ENCODE measurements at places on chromosomes 6 and 20.

DNA sequence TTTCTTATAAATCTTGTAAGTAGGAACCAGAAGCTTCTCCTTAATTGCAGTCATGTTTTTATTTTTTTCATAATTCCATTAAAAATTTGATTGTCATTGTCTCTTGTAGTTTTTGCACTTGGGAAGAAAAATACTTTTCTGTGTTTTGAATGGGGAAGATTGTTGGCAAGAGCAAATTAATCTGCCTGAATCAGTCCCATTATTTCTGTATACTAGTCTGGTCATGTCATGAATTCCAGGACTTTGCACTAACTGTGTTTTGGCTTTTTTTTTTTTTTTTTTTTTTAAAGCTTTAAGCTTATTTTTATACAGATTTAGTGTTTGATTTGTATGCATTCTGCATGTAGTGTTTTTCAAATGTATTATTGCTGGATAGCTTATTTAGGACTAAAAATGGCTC is 47.6 kb downstream of the RALGAPB start:
- DNase-seq, result no peak
- no peaks in the 10 kb centered on the region for H3K4me1 ChIP-seq
- no peak overlapping the region for H3K4me3 ChIP-seq
- no peak overlapping the region for H3K27ac ChIP-seq
- H3K27me3 ChIP-seq, result no peaks in the 10 kb centered on the region
- peaks cover 1% of the 10 kb centered on the region for H3K36me3 ChIP-seq

DNA sequence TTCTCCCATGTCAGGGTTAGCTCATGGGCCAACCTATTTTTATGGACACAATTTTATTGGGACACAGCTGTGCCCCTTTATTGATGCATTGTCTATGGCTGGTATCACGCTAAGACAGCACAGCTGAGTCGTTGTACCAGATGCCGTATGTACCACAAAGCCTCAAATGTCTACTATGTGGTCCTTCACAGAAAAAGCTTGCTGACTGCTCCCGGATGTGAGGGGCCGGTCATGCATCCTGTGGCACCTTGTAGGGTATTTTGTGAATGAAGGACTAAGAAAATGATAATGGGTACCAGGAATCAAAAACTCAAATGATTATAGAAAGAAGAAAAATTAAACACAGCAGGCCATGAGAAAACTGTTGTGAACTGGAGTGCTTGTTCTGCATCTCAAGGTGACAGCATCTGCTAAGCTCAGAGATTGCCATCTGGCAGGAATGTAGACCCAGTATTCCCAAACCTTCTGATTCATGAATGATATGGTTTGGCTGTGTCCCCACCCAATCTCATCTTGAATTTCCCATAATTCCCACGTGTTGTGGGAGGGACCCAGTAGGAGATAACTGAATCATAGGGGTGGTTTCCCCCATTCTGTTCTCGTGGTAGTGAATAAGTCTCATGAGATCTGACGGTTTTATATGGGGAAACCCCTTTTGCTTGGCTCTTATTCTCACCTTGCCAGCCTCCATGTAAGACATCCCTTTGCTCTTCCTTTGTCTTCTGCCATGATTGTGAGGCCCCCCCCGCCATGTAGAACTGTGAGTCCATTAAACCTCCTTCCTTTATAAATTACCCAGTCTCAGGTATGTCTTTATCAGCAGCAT is 248.5 kb downstream of the TSHZ2 start:
- H3K27me3 ChIP-seq, result no peaks in the 10 kb centered on the region
- no peak for DNase-seq
- H3K27ac ChIP-seq, result no peak overlapping the region
- 0 out of 2 replicates have a peak, but pooled peaks cover 6% of the 10 kb centered on the region for H3K4me1 ChIP-seq
- H3K4me3 ChIP-seq, result no peak overlapping the region

- no peaks in the 10 kb centered on the region for H3K27me3 ChIP-seq
- peaks cover 14% of the 10 kb centered on the region for H3K36me3 ChIP-seq
- DNase-seq, result no peak
- H3K4me3 ChIP-seq, result no peak overlapping the region
- H3K4me1 ChIP-seq, result no peaks in the 10 kb centered on the region
- no peak overlapping the region for H3K27ac ChIP-seq
Measured at GRCh38 chr6:169542491-169542890, 159.3 kb downstream of the WDR27 start.

DNA sequence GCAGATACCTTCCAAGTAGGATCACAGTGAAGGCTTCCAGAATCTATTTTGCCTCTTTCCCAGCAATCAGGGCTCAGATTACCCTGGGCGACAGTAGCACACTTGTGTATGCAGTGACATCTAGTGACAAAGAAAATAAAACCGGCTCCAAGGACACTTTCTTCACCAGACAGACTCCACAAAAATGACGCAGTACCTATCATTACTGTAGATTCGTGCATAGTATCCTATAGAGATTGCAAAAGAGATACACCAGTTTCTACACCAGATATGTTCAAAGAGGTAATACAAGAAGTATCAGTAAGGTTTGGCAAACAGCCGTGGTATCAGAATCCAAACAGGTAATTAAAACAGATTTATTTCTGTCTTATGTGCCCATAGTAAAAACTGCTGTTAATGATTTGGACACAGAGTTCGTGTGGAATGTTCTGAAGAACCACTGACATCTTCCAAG is 600.4 kb upstream of the JAG1 start:
- H3K27me3 ChIP-seq, result no peaks in the 10 kb centered on the region
- H3K4me3 ChIP-seq, result no peak overlapping the region
- no peak overlapping the region for H3K27ac ChIP-seq
- peaks cover 2% of the 10 kb centered on the region for H3K4me1 ChIP-seq

- no peaks in the 10 kb centered on the region for H3K4me1 ChIP-seq
- no peak for DNase-seq
- H3K4me3 ChIP-seq, result no peak overlapping the region
- no peaks in the 10 kb centered on the region for H3K36me3 ChIP-seq
- H3K27ac ChIP-seq, result no peak overlapping the region
Measured at GRCh38 chr20:39985271-39985827, 703.7 kb downstream of the MAFB start.

DNA sequence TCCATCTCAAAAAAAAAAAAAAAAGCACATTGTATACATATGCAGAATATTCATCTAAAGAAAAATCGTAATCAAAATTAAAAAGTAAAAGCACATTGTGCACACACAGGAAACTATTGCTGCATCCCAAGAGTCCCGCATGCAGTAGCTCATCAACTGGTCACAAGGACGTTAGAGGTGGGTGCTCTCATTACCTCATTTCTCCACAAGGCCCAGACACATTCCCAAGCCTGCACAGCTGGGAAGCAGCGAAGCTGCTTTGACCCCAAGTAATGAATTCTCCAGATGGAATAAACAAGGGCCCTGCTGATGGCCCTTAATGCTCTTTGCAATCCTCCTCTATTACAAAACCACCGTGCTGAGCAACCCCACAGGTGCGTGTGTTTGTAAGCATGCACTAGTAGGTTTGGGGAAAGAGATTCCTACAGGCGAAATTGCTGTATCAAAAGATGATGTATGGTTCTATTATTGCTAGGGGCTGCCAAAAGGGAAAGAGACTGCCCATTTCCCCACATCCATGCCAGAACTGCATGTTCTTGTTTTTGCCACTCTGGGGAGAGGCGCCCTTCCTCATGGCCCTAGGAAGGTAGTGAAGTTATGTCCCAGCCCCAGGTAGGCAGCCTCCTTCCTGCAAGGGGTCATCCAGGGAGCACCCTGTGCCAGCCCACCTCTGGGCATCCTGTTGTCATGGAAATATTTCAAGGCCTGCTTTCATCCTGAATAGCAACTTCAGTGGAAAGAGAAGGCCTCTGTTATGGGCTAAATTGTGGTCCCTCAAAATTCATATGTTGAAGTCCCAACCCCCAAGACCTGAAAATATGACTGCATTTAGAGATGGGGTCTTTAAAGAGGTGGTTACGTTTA is 34.6 kb upstream of the PTGIS start:
- H3K36me3 ChIP-seq, result no peaks in the 10 kb centered on the region
- no peak for DNase-seq
- H3K27ac ChIP-seq, result no peak overlapping the region
- no peaks in the 10 kb centered on the region for H3K27me3 ChIP-seq

DNA sequence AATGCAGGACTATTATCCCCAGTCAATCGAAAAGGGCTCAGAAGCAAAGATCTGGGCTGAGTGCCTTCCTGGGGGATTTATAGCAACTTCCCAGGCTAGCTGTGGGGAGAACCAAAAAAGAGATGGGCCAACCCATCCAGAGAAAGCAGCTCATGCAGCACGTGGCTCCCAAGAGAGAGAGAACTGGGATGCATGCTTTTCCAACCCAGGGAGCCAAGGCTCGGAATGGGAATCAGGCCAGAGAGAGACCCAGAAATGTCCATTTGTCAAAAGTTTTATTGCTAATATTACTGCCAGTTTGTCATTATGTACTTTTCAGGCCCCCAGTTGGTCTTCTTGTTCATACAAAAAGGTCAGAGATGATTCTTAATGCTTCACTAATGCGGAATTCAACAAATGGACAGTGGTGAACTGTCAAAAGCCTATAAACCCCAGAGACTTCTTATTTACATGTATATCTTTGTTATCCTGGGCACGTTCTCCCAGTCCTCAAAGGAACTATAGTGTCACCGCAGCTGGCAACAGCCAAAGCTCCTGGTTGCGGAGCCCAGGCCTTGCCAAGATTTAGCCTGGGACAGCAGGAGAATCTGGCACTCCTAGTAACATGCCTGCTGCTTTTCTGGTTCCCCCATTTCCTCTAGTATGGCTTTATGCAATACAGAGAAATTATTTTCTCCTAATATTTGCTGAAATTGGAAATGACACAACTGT is 139.1 kb upstream of the POU3F2 start:
- H3K4me3 ChIP-seq, result no peak overlapping the region
- DNase-seq, result no peak
- H3K27ac ChIP-seq, result no peak overlapping the region

GRCh38 chr6:43768506-43768860 is 1.5 kb upstream of the VEGFA start:
- H3K4me1 ChIP-seq, result peaks cover 5% of the 10 kb centered on the region
- no peaks in the 10 kb centered on the region for H3K36me3 ChIP-seq
- no peaks in the 10 kb centered on the region for H3K27me3 ChIP-seq
- no peak for DNase-seq

DNA sequence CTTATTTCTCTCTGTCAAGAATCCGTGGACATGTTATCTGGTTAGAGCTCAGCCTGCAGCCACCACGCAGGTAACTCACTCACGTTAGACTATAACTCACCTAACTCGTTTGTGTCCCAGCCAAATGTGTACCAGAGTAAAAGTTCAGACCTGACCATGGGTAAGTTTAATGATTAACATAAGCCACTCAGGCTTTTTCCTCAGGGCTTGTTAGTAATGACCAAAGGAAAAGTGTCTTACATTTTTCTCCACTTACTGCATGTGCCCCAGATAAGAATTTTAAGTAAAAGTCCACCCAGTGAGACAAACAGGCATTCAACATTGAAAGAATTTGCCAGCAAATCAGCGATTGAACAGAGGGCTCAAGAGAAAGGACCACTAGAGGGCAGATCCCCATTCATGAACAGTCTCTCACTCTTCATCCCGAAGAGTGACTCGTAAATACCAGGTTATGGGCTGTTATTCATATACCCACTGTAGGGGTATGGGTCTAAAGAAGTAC is at the start of gene PKHD1:
TSS of gene PKHD1 (minus strand) at position 116 of the 502 bp plus-strand sequence. CDS start 2,680 bp downstream, outside the sequence.
- no peak within 1 kb of the TSS for H3K27ac ChIP-seq
- H3K4me1 ChIP-seq, result no peaks in the 10 kb centered on the region
- DNase-seq, result no peak
- H3K4me3 ChIP-seq, result no peak within 1 kb of the TSS

GRCh38 chr6:109184638-109185037 is 89.3 kb downstream of the CEP57L1 start:
- DNase-seq, result no peak
- H3K4me3 ChIP-seq, result no peak overlapping the region
- no peaks in the 10 kb centered on the region for H3K4me1 ChIP-seq
- H3K36me3 ChIP-seq, result no peaks in the 10 kb centered on the region
- no peaks in the 10 kb centered on the region for H3K27me3 ChIP-seq

- H3K4me3 ChIP-seq, result no peak overlapping the region
- no peaks in the 10 kb centered on the region for H3K4me1 ChIP-seq
- H3K27ac ChIP-seq, result no peak overlapping the region
- peaks cover 86% of the 10 kb centered on the region for H3K36me3 ChIP-seq
Measured at GRCh38 chr20:56383334-56383733, 8.7 kb downstream of the AURKA start.

DNA sequence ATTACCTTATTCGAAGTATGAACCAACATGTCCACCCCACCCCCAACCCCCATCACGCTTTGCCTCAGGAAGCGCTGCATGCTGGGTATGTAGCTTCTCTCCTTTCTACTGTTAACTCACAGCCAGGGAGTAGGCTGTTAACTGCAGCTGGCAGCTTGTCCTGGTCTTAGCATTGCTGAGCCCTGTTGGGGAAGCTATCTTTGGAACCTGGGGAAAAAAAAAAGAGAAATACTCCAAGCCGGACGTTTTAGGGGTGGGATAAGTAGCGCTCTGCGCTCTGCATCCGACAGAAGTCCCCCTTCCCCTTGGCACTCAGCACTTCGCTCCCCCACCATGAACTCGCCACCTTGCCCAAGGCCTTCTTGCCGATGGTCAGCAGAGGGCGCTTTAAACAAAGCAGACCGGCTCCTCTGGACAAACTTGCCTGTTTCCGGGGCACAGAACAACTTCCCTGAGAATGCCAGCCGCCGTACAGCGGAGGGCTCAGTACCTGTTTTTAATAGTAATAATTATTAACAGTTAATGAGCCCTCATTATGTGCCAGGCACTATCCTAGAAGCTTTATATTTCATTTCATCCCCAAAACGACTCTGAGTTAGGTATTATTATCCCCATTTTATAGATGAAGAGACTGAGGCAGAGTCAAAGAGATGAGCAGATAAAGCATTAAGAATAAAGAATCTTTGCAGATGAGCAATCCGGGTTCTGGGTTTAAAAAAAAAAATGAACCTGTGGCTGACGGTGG is 35.2 kb upstream of the MDFI start:
- H3K27ac ChIP-seq, result no peak overlapping the region
- H3K4me3 ChIP-seq, result peak overlapping the region; percentile 73
- no peaks in the 10 kb centered on the region for H3K4me1 ChIP-seq

GRCh38 chr6:111101987-111102386 is 14.7 kb downstream of the SLC16A10 start:
- H3K36me3 ChIP-seq, result peaks cover 8% of the 10 kb centered on the region
- no peak overlapping the region for H3K27ac ChIP-seq
- no peak overlapping the region for H3K4me3 ChIP-seq
- H3K27me3 ChIP-seq, result no peaks in the 10 kb centered on the region
- H3K4me1 ChIP-seq, result no peaks in the 10 kb centered on the region

DNA sequence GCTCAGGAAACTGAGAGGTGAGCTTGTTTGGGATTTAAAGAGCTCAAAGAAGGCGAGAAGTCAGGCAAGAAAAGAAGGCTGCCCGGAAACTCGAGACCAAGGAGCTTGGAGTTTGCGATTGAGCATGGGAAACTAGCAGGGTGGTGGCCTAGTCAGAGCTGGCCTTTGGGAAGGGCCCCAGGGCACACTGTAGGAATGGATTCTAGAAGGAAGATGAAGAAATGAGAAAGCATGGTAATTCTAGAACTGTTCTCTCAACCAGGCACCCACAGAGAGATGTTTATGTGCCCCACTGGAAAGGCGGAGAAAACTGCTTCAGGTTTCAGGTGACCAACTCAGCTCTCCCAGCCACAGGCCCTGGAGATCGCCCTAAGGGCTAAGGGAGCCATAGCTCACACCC is 126.2 kb downstream of the FOXO3 start:
- no peak for DNase-seq
- no peak overlapping the region for H3K27ac ChIP-seq
- no peaks in the 10 kb centered on the region for H3K27me3 ChIP-seq
- no peaks in the 10 kb centered on the region for H3K4me1 ChIP-seq

GRCh38 chr6:79391480-79391879 is 145.8 kb downstream of the LCA5 start:
- no peak overlapping the region for H3K4me3 ChIP-seq
- DNase-seq, result no peak
- no peaks in the 10 kb centered on the region for H3K36me3 ChIP-seq
- no peaks in the 10 kb centered on the region for H3K4me1 ChIP-seq

- no peak overlapping the region for H3K4me3 ChIP-seq
- H3K36me3 ChIP-seq, result no peaks in the 10 kb centered on the region
- H3K27me3 ChIP-seq, result peaks cover 2% of the 10 kb centered on the region
Measured at GRCh38 chr6:27286141-27286540, 25.9 kb downstream of the POM121L2 start.

Measured in H9 (cell line).